ENCODE measurements at places on chromosomes 12 and 14.
A peak's percentile ranks its signal among the peaks of the same experiment; 100 is the strongest.

- no peak for DNase-seq
These were observed 16.3 kb downstream of the TMEM119 start for GRCh38 chr12:108581311-108582227.

GRCh38 chr12:104578453-104578852 is 121.7 kb downstream of the CHST11 start:
- no peak for DNase-seq

DNA sequence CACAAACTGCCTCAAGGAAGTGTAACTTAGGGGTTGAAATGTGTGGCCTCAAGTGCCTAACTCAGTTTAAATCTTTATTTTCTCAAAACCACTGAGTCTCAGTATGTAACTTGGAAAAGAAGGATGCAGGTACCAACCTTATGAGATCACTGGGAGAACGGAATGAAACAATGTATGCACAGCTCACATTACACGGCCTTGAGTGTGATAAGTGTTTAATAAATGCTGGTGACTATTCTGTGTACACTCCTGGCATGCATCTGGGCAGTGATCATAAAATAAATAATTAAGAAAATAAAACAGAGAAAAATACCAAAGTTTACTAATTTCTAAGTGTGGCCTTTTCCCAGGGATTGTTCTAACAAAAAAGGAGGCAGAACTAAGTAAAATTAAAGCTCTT is 974.5 kb upstream of the FLRT2 start:
- no peak for DNase-seq

DNA sequence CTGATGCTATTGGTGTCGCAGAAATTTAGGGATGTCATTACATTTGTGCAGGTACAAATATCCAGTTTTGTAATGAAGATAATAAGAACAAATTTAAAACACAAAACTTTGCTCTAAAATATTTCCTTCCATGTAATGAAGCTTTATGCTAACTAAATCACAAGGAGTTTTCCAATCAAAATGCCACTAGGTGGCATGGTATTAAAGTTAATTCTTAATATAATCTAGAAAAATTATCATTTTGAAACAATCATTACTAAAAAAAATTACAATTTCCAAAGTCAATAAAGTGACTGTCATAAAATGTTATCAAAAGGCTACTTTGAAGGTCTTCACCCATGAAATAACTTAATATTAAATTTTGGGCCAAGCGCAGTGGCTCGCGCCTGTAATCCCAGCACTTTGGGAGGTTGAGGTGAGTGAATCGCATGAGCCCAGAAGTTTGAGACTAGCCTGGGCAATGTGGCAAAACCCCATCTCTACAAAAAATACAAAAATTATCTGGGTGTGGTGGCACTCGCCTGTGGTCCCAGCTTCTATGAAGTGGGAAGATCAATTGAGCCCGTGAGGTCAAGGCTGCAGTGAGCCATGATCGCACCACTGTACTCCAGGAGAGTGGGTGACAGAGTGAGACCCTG is 77.4 kb downstream of the KIF21A start:
- no peak for DNase-seq

DNA sequence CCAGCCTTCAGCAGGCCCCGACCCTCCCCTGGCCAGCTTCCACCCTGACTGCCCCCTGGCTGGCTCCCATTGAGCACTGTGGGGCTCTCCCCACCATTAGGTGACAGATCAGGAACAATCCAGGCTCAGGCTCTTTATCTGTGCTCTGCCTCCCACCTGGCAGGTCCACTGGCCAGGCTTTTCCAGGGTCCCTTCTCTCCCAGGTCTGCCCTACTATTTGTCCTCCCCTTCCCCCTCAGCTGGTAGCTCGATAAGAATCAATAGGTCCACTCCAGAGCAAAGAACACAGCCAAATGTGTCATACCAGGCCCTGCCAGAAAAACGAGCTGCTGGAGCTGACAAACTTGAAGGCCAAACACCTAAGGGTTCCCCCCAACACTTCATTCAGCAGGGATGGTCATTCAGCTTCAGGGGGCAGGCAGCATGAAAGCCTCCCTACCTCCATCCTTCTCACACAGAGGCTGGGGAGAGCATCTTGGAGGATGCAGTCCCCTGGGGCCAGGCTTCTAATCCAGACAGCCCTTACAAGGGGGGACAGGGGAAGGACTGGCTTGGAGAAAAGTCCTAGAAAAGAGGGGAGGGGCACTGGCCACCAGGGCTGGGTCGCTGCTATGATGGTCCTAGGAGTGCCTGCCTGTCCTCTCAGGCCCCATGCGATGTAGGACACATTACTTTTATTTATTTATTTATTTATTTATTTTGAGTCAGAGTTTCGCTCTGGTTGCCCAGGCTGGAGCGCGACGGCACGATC is 1.9 kb upstream of the KRT18 start:
- no peak for DNase-seq

DNA sequence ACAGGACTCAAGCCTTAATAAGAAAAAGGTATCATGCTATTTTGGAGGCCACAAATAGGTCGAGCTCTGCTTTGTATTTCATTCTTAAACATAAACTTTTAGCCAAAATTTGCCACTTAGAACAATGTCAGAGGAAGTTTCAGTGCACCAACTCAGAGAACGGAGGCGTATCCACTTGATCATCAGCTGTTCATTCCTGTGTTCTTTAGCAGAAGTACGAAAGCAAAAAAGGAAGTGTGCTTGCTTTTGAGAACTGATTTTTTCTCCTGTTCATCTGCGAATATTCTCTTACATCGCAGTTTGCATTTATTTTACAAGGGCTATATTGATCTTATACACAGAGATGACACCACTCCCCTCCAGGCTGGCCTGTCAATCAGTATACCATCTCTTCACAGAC is 188.6 kb upstream of the SOX5 start:
- DNase-seq, result no peak

- DNase-seq, result no peak
These were observed 16.3 kb downstream of the C2CD5 start for GRCh38 chr12:22527999-22528398.

GRCh38 chr12:47736877-47737676 is 11.8 kb upstream of the ENDOU start:
- no peak for DNase-seq

DNA sequence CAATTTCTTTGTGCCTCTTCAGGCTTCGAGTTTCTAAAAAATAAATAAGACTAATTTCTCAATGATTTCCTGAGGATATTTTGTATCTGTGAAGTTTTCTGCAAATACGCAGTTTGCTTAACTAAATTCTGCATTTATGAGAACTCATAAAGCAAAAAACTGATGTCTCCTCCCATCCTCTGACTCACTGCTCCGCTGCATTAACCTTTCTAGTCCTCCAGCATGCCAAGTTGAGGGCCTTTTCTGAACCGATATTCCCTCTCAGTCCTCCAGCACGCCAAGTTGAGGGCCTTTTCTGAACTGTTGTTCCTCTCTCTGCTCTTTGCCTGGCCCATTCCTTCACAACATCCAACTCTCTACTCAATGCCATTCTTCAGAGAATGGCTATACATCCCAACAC is 3.2 kb downstream of the IPO8 start:
- DNase-seq, result no peak

GRCh38 chr12:1935700-1936378 is 17.4 kb upstream of the CACNA2D4 start:
- no peak for DNase-seq

GRCh38 chr12:79453820-79454219 is 236.9 kb downstream of the PAWR start:
- no peak for DNase-seq

DNA sequence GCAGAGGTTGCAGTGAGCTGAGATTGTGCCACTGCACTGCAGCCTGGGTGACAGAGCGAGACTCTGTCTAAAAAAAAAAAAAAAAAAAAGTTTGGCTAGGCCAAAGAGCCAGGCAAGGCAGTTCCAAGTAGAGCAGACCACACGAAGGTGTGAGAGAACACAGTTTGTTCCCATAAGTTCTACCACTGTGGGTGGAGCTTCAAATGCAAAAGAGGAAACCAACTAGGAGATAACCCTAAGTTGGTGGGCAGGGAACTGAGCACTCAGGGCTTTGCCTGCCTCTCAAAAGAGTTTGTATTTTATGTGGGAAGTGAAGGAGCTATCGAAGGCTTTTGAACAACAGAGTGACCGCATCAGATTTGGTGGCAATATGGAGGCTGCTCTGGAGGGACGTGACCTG is 15.1 kb downstream of the SOCS2 start:
- DNase-seq, result no peak

DNA sequence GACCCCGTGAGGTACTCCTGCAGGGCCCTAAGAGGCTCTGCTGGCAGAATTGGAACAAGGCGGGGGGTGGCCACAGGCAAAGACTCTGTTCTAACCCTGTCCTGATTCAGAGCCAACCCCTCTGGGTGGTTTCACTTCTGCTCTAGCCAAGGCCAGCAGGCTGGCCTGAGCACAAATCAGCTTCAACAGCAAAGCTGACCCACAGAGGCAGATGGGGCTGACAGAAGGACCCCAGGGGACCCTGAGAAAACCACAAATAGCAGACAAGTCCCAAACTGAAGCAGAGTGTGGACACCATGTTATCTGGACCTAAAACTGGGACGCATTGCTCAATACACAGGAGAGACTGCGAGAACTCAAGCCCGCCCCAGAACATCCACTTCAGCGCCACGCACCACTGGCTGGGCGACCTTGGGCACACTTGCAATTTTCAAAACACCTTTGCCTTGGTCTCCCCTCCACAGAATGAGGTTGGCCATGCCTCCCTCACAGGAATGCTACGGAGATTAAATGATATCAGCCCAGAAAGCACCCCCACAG is 76.4 kb upstream of the DICER1 start:
- DNase-seq, result no peak

GRCh38 chr12:5988088-5988487 is 43.0 kb upstream of the ANO2 start:
- peak; percentile 52 for DNase-seq

GRCh38 chr14:102646615-102647014 is 54.2 kb downstream of the RCOR1 start:
- no peak for DNase-seq

GRCh38 chr12:524167-524951 is 64.6 kb downstream of the B4GALNT3 start:
- no peak for DNase-seq

GRCh38 chr14:81682134-81682533 is 148.5 kb upstream of the SEL1L start:
- DNase-seq, result peak; percentile 12

DNA sequence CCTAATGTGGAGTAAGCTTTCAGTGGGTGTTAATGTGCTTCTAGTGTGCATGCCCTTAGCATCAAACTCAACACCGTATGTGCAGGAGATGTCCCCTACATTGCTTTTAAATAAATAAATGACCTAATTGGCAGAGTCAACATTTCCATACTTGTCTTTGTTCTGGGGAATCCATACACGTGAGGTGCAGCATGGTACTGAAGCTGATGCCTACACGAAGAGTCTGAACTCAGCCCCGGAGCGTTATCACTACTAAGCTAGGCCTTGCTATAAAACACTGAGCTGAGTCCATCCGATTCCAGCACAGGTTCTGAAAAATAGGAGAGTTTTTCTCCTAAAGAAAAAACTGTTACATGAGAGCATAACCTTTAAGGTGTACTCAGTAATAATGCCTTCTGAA is 125.0 kb upstream of the DYRK2 start:
- peak; percentile 37 for DNase-seq

GRCh38 chr14:101005447-101005846 is 101.9 kb upstream of the RTL1 start:
- no peak for DNase-seq

DNA sequence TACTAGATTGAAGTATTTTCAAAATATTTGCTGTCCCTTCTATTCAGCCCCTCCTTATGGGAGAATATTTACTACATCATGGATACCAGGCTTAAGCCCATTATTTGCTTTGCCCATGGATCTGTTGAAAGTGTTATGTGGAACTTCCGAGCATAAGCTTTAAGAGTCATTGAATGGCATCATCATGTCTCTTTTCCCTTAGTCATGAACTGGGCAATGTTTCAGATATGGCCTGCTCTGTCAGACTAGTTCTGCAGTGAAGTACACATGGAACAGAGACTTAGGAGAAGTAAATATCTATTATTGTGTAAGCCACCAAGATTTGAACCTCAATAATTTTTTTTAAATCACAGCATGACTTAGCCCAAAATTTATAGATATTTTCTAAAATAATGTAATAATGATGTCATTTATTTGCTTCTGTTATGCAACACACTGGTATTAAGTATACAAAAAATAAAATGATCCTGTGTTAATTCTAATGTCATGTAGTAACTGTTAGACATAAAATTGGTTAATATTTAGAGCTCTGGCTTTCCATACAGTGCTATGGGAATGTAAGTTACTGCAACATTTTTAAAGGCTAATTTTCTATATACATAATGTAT is 1097.3 kb downstream of the SLC16A7 start:
- DNase-seq, result no peak

- no peak for DNase-seq
These were observed 939 bp downstream of the NPC2 start for GRCh38 chr14:74491956-74492775.

GRCh38 chr14:19941668-19942067 is 11.0 kb downstream of the OR4K1 start:
- DNase-seq, result no peak

GRCh38 chr14:91338379-91338778 is 79.2 kb downstream of the CCDC88C start:
- no peak for DNase-seq

GRCh38 chr12:75672200-75672599 is 160.8 kb upstream of the KRR1 start:
- no peak for DNase-seq

DNA sequence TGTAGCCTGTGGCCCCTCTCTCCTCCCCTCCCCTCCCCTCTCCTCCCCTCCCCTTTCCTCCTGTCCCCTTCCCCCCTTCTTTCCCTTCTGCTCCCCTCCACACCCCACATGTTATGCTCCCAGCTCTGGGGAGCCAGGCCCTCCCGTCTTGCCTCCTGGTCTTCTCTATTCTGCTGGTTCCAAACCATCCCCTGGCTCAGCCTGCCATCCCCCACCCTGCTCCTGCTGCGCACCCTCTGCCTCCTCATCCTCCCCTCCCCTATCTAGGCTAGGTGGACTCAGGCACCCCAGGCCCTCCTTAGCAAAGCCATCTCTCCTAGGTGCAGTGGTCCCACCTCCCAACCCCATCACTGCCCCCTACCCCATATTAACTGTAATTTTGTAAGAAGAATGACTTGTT is 99.5 kb downstream of the CALM1 start:
- DNase-seq, result no peak

DNA sequence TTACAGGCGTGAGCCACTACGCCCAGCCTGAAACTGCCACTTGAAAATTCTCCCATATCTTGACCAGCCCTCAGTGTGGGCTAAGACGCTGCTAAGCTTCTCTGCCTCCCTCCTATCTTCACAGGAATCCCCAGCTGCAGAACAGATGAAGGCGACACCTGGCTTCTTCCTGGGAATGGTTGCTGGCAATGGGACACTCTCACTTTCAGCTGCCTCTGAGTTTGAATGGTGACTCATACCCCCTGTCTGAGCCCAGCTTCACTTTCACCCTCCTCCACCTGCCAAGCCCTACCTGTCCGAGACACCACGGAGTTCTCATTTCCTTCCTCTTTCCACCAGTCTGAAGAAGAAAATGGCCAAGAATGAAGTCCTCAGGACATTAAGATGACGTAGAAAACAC is 18.3 kb upstream of the VASH1 start:
- no peak for DNase-seq

- no peak for DNase-seq
These were observed 33.4 kb upstream of the DCN start for GRCh38 chr12:91215940-91216454.

- no peak for DNase-seq
These were observed 82.2 kb downstream of the DAD1 start for GRCh38 chr14:22506778-22507351.

GRCh38 chr12:3461391-3461790 is 29.6 kb upstream of the PRMT8 start:
- DNase-seq, result no peak

GRCh38 chr14:23567186-23568020 is at the start of gene AP1G2:
Gene AP1G2 (minus strand): TSS chr14:23567791. CDS start chr14:23567314, 477 bp downstream.
- peak; percentile 91 for DNase-seq

GRCh38 chr14:94374749-94375260 is 13.6 kb downstream of the SERPINA1 start:
- DNase-seq, result no peak
